ENCODE measurements at places on chromosomes 12 and 14.

GRCh38 chr12:110403976-110404682, 621 bp upstream of the ANAPC7 start:
- DNase-seq, result peak; percentile 53

- DNase-seq, result no peak
These were observed 185.5 kb upstream of the FAR2 start for GRCh38 chr12:28963554-28963953.

DNA sequence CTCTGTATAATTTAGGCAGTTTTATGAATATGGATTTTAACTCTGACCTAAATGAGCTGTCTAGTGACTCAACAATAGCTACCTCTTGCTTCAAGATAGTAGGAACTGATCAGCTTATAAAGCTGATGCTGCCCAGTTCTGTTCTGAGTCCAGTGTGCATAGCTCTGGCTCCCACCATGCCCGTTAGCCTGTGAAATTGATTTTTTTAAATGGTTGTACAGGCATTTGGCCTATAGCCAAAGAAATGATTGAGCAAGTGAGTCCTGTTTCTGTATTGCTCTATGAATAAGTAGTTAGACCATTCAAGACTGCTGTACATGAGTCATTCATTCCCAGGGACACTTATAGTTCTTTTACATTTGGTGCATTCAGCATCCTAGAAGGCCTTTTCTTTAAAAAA, 36.4 kb downstream of the SAMD4A start:
- DNase-seq, result no peak

GRCh38 chr12:19462406-19462805, 23.1 kb downstream of the AEBP2 start:
- DNase-seq, result no peak

GRCh38 chr14:35435177-35435576, 30.6 kb upstream of the NFKBIA start:
- DNase-seq, result no peak

DNA sequence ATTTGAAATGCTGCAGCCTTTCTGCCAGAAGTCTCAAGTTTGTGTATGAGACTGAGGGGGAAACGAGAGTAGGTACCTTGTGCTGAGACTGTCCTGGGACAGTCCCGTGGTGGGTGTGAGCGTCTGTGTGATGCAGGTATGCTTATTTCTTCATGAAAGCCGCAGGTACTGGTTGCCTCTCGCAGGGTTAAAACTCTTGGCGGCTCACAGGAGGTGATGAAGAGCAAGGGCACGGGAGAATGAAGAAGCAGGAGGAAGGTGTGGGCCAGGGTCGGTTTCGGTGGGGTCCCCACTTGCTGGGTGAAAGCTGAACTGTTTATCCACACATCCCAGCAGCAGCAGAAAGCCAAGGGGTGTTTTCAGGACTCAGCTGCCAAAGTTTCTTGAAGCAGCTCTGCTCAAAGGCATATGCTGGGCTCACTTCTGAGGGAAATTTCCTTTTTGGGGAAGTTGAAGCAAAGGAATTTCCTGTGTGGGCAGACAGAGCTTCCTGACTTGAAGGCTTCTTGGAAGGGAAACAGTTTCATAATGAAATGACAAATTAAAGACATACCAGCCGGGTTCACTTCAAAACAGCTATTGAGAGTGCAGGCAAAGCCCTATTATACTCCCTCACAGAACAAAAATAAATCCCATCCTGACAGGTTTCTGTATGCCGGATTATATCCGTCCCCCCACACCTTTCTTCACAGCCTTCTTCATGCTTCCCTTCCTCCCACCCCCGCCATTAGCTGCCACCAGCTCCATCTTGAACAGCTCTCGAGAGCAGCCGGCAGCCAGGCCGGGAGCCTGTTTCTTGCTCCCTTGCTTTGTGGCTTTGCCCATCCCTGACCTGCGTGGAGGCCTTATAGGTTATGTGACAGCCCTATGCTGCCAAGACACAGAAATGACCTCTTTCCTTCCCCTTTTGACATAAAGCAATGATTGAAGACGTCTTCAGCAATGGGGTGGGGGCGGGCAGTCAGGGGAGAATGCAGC, 116.6 kb downstream of the ETV6 start:
- no peak for DNase-seq

DNA sequence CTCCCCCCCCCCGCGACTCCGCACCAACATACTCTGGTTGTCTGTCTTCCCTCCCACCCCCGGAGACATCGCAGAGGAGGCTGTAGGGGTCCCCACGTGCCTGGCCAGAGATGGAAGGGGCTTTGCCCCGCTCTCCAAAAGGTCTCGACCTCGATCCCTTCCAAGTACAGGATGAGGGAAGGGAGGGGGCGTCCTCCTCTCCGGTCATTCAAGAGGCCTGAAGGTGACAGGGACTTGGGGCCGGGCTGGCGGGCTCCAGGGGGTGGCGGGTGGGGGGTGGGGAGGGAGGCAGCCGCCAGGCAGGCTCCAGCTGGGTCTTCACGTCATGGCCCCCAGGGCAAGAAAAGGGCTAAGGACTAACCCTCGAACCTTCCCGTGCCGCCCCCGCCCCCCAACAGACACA, 15.1 kb downstream of the TBX3 start:
- DNase-seq, result no peak

DNA sequence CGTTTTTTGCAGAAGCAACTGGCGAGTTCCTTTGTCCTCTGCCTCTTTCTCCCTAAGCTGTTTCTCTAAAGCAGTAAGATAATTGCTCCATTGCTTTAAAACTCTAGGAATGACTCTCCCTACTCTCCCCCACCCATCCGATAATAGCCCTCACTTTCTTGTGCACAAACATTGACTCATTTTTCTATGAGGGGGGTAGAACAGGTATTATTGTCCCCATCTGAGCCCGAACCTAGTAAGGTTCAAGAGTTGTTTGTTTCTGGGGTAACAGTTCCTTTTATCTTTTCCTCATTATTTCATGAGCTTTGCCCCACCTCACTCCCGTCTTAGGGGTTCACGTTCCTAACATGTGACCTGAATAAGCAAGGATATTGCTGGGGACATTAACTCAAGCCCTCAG, 190.6 kb downstream of the EMP1 start:
- no peak for DNase-seq

- no peak for DNase-seq
These were observed 211.0 kb upstream of the GARIN6 start for GRCh38 chr12:99436584-99436983.

DNA sequence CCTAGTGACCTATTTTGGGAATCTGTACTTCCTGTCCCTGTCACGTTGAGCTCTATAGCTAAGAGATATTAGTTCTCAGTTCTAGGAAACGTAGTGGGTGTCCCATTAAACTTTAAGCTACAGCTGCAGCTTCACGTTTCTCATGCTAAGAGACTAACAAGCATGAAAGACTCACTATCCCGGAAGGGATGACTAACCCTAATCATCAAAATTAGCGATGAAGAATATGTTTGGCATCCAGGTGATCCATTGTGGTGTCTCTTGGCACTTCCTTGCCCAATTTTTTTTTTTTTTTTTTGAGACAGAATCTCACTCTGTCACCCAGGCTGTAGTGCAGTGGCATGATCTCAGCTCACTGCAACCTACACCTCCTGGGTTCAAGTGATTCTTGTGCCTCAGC, 11.0 kb upstream of the LALBA start:
- no peak for DNase-seq

DNA sequence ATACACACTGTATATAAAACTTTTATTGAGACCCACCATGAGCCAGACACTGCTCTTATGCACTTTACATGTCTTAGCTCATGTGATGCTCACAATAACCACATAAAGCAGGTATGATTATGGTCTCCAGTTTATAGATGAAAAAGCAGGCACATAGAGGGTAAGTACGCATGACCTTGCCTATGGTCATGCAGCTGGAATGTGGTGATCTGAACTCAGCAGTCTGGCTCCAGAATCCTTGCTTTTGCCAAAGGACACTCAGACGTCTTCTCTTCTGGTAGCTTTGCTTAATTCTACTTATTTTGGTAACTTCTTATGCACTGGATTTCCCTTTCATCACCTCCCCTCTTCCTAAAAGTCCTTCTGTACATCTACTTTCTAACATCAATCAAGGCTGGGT, 103.3 kb upstream of the CRY1 start:
- DNase-seq, result no peak

DNA sequence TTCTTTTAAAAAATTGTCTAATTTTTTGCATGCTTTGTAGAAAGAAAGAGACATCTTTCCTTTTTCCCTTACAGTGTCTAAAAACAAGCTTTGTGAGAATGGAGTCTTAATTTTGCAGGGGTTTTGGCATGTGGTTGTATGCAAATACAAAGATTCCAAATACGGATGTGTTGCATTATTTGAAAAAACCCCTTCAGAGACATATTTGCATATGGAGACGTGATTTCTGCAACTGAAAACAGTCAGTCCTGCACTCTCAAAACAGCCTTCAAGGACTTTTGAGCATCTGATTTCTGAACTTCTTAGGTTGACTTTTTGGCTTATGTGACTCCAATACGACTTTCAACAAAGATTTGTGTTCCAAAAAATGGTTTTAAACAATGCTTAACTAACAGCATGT, 7.8 kb downstream of the IRAK3 start:
- no peak for DNase-seq

DNA sequence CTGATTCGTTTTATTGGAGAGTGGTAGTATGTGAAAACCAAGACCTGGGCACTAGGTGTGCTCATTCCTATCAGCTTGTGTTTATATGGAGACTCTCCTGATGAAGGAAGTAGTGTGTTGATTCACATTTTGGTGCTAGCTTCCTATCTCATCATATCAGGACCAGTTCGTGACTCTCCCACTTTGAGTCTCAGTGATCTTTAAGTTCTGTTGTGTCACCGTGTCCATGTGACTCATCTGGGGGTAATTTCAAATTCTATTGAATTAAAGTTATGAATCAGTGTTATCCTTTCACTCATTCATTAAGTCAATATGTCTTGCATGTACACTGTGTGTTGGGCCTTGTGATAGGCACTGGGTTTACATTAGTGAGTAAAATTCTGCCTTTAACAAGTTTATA, 180.2 kb downstream of the CACNA1C start:
- DNase-seq, result no peak

GRCh38 chr12:18653465-18653864, 84.3 kb downstream of the PLCZ1 start:
- no peak for DNase-seq

- DNase-seq, result no peak
These were observed 4.6 kb upstream of the HIP1R start for GRCh38 chr12:122830517-122831214.

GRCh38 chr14:99324291-99324690, 52.3 kb upstream of the BCL11B start:
- DNase-seq, result no peak

- no peak for DNase-seq
These were observed 174.4 kb downstream of the SYT10 start for GRCh38 chr12:33265033-33265731.

DNA sequence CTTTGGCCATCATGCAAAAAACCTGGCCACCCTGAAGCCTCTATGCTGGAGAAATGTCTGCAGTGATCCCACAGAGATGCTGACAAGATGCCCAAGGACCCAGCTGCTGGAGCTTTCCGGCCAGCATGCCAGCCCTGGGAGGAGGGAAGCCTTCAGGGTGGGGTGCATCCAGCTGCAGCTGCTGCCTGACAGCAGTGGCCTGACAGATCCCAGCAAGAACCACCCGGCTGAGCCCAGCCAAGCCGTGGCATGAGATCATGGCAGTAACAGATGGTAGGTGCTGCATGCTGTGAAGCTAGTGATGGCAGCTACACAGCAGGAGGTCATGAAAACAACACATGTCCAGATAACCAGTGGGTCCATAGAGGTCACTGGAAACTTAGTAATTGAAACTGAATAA, 13.8 kb downstream of the CLBA1 start:
- no peak for DNase-seq

- DNase-seq, result no peak
These were observed 236.1 kb downstream of the CACNA1C start for GRCh38 chr12:2288875-2289274.

- DNase-seq, result no peak
These were observed 147.7 kb downstream of the CALM1 start for GRCh38 chr14:90544566-90544965.

DNA sequence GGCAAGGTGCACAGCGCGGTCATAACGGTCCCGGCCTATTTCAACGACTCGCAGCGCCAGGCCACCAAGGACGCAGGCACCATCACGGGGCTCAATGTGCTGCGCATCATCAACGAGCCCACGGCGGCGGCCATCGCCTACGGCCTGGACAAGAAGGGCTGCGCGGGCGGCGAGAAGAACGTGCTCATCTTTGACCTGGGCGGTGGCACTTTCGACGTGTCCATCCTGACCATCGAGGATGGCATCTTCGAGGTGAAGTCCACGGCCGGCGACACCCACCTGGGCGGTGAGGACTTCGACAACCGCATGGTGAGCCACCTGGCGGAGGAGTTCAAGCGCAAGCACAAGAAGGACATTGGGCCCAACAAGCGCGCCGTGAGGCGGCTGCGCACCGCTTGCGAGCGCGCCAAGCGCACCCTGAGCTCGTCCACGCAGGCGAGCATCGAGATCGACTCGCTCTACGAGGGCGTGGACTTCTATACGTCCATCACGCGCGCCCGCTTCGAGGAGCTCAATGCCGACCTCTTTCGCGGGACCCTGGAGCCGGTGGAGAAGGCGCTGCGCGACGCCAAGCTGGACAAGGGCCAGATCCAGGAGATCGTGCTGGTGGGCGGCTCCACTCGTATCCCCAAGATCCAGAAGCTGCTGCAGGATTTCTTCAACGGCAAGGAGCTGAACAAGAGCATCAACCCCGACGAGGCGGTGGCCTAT, 875 bp downstream of the HSPA2 start:
- DNase-seq, result no peak

DNA sequence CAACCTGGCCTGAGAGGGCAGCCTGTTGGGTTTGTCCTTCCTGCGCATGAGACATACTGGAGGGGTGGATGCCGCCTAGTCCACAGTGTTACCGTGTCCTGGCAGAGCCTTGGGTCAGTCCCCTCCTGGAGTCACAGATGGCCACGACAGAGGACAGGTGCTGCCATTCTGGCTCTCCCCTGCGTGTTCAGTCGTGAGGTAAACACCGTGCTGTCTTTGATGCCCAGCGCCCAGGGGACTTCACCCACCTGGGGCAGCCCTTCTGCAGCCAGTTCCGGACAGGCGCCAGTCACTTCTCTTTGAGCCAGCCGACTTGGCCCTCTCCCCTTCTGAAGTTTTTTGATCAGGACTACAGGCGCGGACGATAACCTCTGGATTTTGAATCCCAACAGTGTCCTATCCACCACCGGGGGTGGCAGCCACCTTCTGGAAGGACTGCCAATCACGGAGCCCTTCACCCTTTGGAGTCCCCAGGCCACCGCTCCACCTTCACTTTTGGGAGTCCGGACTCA, 933.0 kb downstream of the DIO2 start:
- DNase-seq, result no peak

DNA sequence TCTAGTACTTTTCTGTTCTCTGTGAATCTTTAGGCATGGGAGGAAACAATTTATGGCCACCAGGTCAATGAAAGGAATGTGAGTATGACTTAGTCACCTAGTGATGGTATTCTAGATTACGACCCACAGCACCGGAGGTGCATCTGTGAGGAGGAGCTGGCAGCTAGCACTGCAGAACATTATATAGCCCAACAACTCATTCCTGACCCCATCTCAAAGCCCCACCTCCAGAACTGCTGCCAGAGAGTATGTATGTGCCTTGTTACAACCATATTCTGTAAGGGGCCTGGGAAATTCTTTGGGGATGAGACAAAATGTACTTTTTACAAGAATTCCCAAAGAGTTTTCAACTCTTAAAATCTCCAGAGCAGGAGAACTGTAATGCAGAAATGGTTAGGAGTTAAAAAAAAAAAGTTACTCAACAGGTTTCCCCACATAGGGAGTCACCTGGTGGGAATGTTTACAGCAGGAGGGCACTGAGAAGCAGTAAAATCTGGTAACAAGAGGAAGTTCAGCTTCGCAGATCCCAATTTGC, 34.9 kb upstream of the CERS5 start:
- DNase-seq, result no peak
